ENCODE measurements at places on chromosomes 7 and 10.

GRCh38 chr7:272108-272615 is 17.8 kb upstream of the FOXL3 start:
- no peak for DNase-seq

GRCh38 chr10:677038-677437 is 12.4 kb downstream of the DIP2C start:
- DNase-seq, result no peak

DNA sequence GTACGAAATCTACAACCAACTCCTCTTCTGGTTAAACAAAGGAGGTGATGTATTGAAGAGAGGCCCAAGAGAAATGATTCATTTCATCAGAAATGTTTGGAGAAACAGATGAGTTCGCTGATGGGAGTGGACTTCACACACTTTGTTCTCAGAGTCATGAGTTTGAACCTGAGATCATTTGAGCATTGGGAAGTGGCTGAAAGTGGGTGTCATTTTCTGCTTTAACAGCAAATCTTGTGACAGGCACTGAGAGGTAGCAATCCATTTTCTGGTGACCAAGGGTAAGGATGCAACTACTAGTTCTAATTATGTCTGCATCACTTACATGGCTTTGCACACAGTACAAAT is 51.4 kb downstream of the RBM20 start:
- DNase-seq, result no peak

- no peak for DNase-seq
Observed at GRCh38 chr7:134188311-134188710, 61.2 kb downstream of the LRGUK start.

GRCh38 chr10:77081481-77081891 is 556.1 kb downstream of the KCNMA1 start:
- no peak for DNase-seq

DNA sequence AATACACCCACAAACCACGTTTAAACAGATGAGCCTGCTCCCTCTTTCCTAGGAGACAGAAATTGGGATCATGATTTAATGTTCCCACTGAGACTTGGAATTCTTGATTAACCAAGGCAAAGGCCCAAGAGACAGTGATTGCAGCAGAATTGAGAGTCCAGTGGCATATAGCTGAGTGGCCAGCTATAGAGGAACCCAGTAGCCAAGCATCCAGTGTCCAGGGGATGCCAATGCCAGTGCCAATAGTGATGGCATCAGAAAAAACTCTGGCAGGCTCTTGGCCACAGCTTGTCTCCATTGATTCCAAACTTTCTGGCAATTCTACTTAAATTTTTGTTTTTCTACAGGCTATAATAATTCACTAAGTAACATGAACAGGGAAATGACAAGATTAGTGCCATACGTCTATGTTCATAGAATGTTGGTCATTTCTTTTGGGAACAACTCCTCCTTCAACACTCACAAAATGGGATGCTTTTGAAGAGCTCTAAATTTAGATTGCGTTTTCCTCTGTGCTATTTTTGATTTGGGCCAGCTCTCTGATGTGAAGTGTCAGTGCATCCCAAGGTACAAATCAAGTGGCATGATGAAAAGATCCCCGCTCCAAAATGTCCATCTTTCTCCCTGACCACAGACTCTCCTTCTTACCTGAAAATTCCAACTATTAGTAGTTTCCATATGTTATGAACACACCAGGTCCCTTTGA is 83.1 kb upstream of the A1CF start:
- no peak for DNase-seq

- no peak for DNase-seq
Observed at GRCh38 chr7:36260481-36260880, 107.4 kb downstream of the EEPD1 start.

All from WERI-Rb-1 (cell line).